Neural crest cell (in vitro differentiated cells): ENCODE measurements at places on chromosomes 16 and 17. TPM values are rescaled to one million over a fixed set of nuclear protein-coding genes. Genes with fewer than 3 reads are reported as not detected.
A peak's percentile ranks its signal among the peaks of the same experiment; 100 is the strongest.

SSTR5 gene
- total RNA-seq, result not detected in 2 replicates

OTOP2 gene
- total RNA-seq, result not detected in 2 replicates

ADAD2 gene
- total RNA-seq, result not detected in 2 replicates

SENP3 gene
- 83.7 and 85.7 TPM in 2 replicates for total RNA-seq

CA5A gene
- not detected in 2 replicates for total RNA-seq

RHBDL3 gene
- total RNA-seq, result 17.7 and 18.7 TPM in 2 replicates

CRYBA1 gene
- total RNA-seq, result 1.9 and 2.4 TPM in 2 replicates

GUCY2D gene
- total RNA-seq, result not detected in 2 replicates

DNA sequence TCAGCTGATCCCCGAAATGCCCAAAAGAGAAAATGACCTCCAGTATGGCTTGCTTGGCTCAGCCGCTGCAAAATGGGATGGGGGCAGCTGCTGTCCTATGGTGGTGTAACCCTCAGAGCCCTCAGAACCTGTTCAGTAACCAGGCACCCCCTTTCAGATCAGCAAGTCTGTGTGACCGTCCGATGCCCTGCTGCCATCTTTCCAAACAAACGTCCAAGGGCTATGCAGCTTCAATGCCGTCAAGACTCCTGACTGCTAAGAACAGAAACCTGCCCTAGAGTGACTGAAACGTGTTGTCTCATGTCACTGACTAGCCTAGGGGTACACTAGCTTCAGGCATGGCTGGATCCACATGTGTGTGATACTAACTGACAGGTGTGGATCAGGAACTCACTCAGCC lies 70.4 kb downstream of the GNAO1 start:
- no peak for DNase-seq

DNA sequence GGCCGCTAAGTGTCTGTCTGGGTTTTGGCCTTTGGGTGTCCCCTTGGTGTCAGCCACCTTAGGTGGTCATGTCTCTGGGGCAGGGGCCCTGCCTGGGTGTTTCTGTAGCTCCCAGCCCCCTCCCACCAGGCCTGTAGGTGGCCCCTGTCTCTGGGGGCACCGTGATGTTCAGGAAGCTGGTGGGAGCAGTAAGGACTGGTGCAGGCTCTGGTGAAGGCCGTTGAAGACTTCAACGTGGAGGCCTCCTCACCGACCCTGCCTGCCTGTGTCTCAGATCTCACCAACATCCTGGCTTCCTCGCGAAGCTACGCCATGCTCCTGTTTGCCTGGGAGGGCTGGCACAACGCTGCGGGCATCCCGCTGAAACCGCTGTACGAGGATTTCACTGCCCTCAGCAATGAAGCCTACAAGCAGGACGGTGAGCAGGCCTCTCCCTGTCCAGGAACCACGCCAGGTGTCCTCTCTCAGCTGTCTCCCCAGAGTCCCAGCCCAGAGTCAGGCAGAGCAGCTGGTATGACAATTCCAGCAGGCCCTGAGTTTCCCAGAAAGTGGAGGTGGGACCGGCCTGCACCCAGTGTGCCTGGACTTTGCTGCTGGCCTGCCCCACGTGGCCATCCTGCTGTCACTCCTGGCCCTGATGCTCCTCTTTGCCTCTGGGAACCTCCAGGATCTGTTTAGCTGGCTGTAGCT lies 2.8 kb downstream of the ACE start:
- no peak for DNase-seq

DNA sequence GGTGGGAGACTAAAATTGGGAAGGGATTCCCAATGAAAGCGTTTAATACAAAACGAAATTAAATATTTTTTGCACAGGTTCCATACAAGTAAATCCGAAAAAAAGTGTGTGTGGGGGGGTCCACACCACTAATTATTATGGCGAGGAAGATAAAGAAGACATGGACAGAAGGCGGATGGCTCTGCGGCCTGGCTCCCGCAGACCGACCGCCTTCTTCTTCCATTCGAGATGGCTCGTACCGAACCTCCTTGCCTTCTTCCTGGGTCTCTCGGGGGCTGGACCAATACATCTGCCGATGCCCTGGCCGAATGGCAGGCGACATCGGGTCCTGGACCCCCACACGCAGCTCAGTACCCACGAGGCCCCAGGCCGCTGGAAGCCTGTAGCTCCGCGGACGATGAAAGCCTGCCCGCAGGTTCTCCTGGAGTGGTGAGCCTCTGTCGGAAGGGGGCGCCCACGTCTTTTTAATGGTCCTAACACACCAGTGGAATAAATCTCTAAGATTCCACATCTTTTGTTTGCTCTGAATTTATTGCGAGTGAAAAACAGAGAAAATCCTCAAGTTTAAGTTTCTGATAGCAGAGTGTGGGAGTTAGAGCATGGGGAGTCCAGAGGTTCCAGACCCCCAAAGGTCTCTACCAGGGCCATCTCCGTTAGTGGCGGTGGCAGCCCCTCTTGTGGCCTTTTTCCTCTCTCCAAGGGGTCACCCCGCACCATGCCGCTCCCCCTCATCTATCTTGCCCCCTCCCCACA lies 1.4 kb downstream of the PRAC2 start:
- peak; percentile 85 for DNase-seq

- DNase-seq, result no peak
Observed at GRCh38 chr17:57580055-57580739, 164.9 kb downstream of the CCDC182 start.

GRCh38 chr16:76389126-76389525 lies 111.9 kb downstream of the CNTNAP4 start:
- no peak for DNase-seq

GRCh38 chr16:19914877-19915276 lies 30.2 kb upstream of the GPRC5B start:
- DNase-seq, result no peak

GRCh38 chr16:77195411-77195810 lies 3.8 kb upstream of the SYCE1L start:
- DNase-seq, result no peak

GRCh38 chr16:23784811-23785447 lies 30.1 kb downstream of the CHP2 start:
- DNase-seq, result no peak

- DNase-seq, result no peak
Observed at GRCh38 chr16:10642964-10643363, 51.8 kb downstream of the TEKT5 start.

DNA sequence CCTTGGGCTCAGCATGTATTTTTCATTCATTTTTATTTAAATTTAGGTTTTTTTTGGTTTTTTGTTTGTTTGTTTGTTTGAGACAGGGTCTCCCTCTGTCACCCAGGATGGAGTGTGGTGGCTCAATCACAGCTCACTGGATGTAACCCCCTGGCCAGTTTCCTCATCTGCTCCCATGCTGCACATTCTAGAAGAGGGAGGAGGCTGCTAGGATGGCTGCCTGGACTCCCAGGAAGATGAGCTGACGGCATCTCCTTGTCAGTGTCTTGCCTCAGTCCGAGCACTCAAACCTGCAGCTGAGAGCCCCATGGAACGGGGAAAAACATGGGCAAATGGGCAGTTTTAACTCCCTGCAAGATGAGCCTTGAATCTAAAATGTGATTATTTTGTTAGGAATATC lies 7.5 kb downstream of the MEAK7 start:
- no peak for DNase-seq

DNA sequence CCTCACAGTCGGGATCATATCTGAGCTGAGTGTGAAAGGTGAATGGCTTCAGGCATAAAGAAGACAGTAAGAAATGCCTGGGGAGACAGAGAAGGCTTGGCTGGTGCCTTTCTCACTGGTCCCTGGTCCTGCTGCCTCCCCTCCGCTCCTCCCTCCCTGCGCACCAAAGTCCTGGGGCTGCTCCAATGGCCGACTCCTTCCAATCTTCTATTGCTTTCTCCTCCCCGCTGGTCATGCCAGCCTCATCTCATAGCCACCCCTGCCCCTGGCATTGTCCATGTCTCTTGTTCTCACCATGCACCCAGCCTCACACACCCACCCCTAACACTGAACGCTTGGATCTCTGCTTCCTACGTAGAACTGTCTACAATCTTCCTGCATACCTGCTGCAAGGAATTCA lies 18.0 kb downstream of the TLE7 start:
- no peak for DNase-seq

DNA sequence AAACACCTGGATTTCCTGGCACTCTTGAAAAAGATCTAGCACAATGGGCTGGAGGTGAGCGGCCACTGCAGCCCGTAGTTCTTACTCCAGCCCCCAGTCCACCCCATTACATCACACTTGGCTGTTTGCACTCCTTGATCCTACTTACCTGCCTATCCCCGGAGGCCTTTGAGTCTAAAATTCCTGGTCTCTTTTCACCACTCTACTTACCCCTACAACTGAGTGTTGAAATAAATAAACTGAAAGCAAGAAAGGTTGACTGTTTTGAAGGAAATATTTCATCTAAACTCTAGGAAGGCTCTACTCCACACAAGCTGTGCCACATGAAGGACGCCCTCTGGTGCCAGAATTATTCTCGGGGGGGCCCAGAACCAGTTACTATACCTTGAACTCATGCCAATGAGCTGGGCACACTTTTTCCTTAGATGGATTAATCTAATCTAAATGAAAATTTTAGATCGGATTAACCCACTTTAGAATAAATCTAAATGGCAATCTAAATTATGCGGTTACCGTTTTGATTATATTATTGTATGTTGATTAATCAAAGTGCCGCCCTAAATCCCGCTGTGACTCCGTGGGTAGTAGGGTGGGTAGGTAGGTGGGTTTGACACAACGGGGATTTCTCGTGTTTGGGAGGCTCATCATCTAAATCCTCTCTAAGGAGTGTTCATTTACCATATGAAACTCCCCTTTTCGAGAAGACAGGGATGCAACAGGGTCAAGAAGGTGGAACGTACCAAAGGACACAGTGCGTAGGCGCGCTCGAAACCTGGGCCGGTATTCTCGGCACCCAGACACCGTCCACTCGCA lies 651 bp upstream of the EIF1 start:
- no peak for DNase-seq

- DNase-seq, result no peak
Observed at GRCh38 chr16:8961811-8962390, 1.8 kb downstream of the USP7 start.

- DNase-seq, result no peak
Observed at GRCh38 chr16:81483970-81484595, 39.5 kb downstream of the CMIP start.

DNA sequence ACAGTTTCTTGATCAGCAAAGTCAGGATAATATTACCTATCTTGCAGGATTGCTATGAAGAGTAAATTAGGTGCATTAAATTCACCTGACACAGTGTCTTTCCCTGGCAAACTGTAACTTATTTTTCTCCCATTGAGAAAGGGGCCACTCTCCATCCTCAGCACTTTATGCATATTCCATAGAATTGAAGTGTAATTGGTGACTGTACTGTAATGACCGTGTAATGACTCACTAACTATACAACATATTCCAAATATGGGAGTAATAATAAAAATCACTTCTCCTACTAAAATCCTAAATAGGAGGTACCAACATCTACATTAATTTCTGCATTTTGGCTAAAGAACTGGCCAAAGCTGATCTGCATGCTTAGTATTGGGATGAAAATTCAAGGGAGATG lies 141.9 kb upstream of the NOG start:
- no peak for DNase-seq

GRCh38 chr17:82878527-82878926 lies 38.7 kb upstream of the ZNF750 start:
- DNase-seq, result no peak

- DNase-seq, result no peak
Observed at GRCh38 chr17:71192039-71192555, 928.7 kb upstream of the SOX9 start.

- no peak for DNase-seq
Observed at GRCh38 chr17:77229786-77230435, 89.1 kb downstream of the SEC14L1 start.

DNA sequence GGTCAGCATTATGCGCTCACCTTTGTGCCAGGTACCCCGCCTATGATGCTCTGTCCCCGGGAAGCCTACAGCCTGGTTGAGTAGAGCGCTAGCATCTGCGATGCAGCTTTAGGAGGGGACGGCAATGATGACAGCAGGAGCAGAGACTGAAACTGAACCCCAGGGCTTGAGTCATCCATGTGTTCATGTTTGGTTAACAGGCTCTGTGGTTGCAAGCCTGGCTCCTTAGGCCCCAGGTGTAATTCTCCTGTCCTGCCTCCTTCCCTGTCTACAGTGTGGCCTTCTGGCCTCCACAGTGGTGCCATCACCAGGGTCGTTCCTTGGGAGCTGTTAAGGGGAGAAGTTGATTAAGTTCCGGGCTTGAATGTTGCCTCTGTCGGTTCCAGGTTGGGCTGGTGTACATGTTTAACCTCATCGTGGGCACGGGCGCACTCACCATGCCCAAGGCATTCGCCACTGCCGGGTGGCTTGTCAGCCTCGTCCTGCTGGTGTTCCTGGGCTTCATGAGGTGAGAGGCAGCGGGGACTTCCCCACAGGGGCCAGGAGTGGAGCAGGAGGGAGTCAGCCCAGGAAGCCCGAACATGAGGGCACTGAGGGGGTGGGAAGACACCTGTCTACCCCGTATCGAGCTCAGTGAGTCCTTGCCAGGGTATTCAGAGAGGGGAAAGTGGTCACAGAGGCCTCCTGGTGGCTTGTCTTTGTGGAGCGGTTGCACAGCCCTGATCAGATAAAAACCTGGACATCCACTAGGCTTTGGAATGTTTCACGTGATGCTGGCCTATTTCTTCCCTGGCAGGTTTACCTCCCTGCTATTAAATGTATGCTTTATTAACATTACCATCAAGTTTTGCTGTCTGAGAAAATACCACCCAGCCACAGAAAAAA lies 9.2 kb upstream of the NAT9 start:
- no peak for DNase-seq

- DNase-seq, result no peak
Observed at GRCh38 chr17:2215616-2216364, 87.8 kb downstream of the SMG6 start.

DNA sequence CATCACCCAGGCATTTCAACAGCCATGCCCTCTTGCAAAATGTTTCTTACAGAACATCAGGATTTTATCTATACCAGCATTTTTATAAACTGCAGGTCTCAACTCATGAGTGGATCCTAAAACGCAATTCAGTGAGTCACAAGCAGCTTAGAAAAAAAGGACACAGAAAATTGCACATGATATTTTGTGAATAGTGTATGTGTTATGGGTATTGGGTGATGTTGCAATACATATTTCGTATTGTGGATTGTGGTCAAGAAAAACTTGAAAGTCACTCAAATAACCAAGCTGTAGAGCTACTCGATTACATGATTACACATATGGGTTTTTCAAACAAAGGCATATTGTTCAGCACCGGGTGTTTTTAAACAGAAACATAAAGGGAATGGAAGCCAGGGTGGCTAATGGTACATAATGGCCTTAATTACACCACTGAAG lies 1.4 kb downstream of the WIPI1 start:
- DNase-seq, result no peak
